ENCODE measurements at places on chromosomes 2 and 18. TPM values are rescaled to one million over a fixed set of nuclear protein-coding genes. Genes with fewer than 3 reads are reported as not detected.
A peak's percentile ranks its signal among the peaks of the same experiment; 100 is the strongest.

- H3K36me3 ChIP-seq, result no peaks in the 10 kb centered on the region
- H3K27ac ChIP-seq, result no peak overlapping the region
- H3K4me3 ChIP-seq, result no peak overlapping the region
Observed at GRCh38 chr2:96153991-96154431, 8.8 kb upstream of the DUSP2 start.

DNA sequence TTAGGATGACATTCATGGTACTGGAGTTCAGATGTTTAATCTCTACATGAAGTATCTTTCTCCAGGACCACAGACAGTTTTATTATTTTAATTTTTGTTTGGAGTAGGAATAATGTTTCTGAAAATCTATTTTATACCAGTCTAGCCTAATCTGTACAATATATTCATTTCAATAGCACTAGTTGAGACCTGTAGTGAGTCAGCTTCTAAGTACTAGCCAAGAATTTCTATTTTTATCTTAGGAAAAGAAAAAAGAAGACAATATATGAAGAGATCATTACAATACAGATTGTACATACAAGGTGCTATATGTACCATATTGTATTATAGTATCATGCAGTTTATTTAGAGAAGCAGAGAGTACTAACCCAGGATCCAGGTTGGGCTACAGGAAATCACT lies 826.9 kb upstream of the PIK3C3 start:
- no peaks in the 10 kb centered on the region for H3K4me1 ChIP-seq
- H3K27me3 ChIP-seq, result no peaks in the 10 kb centered on the region
- H3K36me3 ChIP-seq, result no peaks in the 10 kb centered on the region
- no peak overlapping the region for H3K4me3 ChIP-seq
- DNase-seq, result no peak
- no peak overlapping the region for H3K27ac ChIP-seq

DNA sequence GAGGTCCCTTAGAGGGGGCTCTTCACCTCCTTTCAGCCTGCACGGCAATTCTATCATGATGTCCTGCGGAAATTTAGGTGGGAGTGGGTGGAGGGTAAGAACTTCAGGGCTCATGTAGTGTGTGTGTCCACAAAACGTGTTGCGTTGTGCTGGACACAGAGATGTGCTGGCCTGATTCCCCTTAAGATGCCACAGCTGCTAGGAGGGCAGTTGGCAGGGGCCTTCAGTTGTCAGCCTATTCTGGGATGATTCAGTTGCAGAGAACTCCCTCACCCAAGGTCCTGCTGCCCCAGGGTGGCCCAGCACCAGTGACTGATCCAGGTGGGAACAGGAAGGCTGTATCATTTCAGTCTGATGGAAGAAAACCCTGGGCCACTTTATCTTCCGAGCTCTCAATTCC lies 1.0 kb upstream of the HJURP start:
- peaks cover 2% of the 10 kb centered on the region for H3K27me3 ChIP-seq
- peaks cover 46% of the 10 kb centered on the region for H3K4me1 ChIP-seq
- H3K4me3 ChIP-seq, result peak overlapping the region; percentile 51
- peak overlapping the region; percentile 36 for H3K27ac ChIP-seq
- peaks cover 39% of the 10 kb centered on the region for H3K36me3 ChIP-seq

The NEB gene
- 0.45 TPM for total RNA-seq

DNA sequence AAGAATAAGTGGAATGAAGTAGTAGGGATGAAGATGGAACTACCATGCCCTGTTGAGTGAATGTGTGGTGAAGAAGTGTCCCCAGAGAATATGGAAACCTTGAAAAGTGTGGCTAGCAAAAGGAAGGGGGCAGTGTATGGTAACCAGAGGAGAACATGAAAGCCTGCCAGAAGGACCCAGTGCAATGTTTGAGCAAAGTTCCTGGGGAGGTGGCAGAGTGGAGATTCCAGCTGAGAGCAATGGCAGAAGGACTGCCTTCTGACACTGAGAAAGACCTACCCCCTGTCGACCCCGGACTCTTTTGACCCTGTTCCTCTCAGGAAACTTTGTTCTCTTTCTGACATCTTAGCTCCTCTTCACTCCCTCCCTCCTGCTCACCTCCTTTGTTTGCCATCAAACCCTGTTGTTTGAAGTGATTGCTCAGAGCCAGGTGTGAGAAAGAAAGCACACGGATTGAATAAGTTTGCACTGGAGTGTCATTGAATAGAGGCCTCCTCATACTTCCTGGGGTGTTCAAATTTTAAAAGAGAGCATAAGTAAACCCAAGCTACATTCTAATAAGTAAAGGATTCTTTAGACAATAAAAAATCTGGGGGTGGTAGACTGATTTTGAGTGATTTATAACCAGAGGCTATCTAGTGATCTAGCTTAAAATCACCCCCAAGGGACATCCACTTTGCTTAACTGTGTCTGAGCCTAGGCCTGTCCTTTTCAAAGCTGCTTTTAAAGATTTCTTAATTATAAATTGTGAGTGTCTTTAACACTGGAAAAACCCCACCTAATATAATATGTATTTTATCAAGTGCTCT lies 57.1 kb downstream of the TRIB2 start:
- DNase-seq, result no peak
- no peak overlapping the region for H3K4me3 ChIP-seq
- H3K4me1 ChIP-seq, result no peaks in the 10 kb centered on the region
